Prostate gland (tissue), 2 donors: ENCODE measurements at places on chromosomes 7 and 10. TPM values are rescaled to one million over a fixed set of nuclear protein-coding genes. Genes with fewer than 3 reads are reported as not detected.

GRCh38 chr10:74983383-74983782 lies 128.1 kb upstream of the SAMD8 start:
- H3K36me3 ChIP-seq = no peaks in the 10 kb centered on the region
- no peak for DNase-seq
- no peak overlapping the region for H3K4me3 ChIP-seq
- no peaks in the 10 kb centered on the region for H3K4me1 ChIP-seq
- H3K27me3 ChIP-seq = no peaks in the 10 kb centered on the region

The NOS3 gene
- total RNA-seq = 6.1 TPM

- no peak overlapping the region for H3K27ac ChIP-seq
- H3K4me1 ChIP-seq = no peaks in the 10 kb centered on the region
- no peak for DNase-seq
- H3K36me3 ChIP-seq = no peaks in the 10 kb centered on the region
- H3K4me3 ChIP-seq = no peak overlapping the region
- no peaks in the 10 kb centered on the region for H3K27me3 ChIP-seq
These were observed 102.6 kb upstream of the HABP2 start for GRCh38 chr10:113450046-113450804.

DNA sequence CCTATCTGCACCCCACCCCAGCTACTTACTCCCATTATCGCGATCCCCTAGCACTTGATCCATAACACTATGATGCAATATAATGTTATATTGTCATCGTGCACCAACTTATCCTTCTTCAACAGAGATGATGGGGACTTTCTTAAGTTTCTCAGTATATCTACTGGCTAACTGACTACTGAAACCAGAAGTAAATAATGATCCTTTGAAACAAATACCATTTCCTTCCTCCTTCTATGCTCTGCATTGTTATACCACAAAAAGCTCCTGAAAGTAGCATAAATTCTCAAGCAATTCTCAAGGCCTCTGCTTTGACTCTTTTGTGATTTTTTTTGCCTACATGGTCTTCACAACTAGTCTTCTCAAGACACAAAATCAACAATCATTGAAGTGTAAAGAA lies 68.9 kb downstream of the HTR7 start:
- no peak for DNase-seq
- H3K36me3 ChIP-seq = no peaks in the 10 kb centered on the region
- H3K27ac ChIP-seq = no peak overlapping the region

The LRIT2 gene
- total RNA-seq = not detected

DNA sequence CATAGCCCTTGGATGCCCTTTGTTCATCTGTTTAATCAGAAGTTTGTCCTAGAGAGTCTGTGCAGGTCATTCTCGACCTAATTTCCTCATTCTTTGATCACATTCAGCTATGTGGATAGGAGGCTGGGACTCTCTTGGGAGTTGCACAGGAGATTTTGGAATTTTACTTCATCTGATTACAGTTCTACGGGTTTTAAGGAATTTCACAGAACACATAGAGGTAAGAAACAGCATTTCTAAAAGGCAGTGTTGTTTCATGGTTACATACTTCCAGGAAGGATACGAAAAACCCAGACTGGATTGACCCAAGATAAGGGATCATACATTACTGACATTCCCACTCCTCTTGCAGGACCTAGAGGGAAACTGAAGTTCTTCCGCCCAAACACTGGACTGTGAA lies 45.9 kb downstream of the GATA3 start:
- no peak overlapping the region for H3K27ac ChIP-seq
- no peaks in the 10 kb centered on the region for H3K27me3 ChIP-seq
- no peaks in the 10 kb centered on the region for H3K36me3 ChIP-seq

The SLC26A3 gene
- total RNA-seq = 0.91 TPM

The OPN1SW gene
- total RNA-seq = not detected

- no peaks in the 10 kb centered on the region for H3K4me1 ChIP-seq
- no peak overlapping the region for H3K27ac ChIP-seq
- H3K4me3 ChIP-seq = no peak overlapping the region
- H3K27me3 ChIP-seq = no peaks in the 10 kb centered on the region
- DNase-seq = no peak
These were observed 36.8 kb upstream of the ANK3 start for GRCh38 chr10:60426425-60426824.

DNA sequence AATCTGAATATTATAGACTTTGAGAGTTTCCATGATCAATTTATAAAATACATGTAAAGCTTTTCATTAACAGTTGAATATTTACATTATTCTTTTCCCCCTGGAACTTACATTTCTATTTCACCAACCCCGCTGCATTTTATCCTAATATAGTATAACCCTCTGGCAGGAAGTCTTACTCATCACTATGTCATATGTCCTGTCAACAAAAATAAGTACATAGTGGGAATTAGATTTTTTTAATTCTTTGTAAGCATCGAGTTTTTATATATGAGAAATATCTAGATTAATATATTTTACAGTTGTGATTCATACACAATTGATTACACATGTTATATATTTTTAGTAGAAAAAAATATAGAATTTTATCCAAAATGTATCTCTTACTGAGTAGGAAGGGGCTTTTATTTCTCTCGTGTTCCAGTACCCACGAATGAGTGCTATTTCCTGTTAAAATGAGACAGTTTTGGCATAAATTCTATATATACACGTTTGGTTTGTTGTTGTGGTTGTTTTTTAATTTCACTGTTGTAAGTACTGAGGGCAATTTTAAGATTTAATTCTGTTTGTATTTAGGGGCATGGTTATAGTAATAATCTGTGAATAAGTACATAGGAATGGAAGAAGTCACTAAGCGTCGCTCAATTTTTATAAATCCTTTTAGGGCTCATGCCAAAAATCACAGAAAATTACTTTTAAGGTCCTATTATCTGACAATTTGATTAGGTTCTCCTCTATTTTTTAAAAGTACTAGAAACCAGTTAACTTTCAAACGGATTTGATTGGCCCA lies 87.1 kb downstream of the HECW1 start:
- H3K4me1 ChIP-seq = no peaks in the 10 kb centered on the region
- H3K27ac ChIP-seq = no peak overlapping the region
- no peak overlapping the region for H3K4me3 ChIP-seq
- no peaks in the 10 kb centered on the region for H3K36me3 ChIP-seq

DNA sequence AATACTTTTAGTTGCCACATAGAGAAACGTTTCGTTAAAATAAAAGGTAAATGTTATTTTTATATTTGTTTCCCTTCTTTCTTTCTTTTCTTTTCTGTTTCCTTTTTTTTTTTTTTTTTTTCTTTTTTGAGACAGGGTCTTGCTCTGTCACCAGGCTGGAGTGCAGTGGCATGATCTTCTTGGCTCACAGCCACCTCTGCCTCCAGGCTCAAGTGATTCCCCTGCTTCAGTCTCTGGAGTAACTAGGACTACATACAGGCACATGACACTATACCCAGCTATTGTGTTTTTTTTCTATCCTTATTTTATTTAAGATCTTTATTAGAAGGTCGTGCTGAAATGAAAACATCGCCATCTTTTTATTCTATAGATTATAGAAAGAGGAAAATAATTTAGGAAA lies 661.8 kb upstream of the MBL2 start:
- no peak for DNase-seq
- no peaks in the 10 kb centered on the region for H3K4me1 ChIP-seq
- no peaks in the 10 kb centered on the region for H3K36me3 ChIP-seq
- no peak overlapping the region for H3K4me3 ChIP-seq
- H3K27ac ChIP-seq = no peak overlapping the region
- H3K27me3 ChIP-seq = no peaks in the 10 kb centered on the region

DNA sequence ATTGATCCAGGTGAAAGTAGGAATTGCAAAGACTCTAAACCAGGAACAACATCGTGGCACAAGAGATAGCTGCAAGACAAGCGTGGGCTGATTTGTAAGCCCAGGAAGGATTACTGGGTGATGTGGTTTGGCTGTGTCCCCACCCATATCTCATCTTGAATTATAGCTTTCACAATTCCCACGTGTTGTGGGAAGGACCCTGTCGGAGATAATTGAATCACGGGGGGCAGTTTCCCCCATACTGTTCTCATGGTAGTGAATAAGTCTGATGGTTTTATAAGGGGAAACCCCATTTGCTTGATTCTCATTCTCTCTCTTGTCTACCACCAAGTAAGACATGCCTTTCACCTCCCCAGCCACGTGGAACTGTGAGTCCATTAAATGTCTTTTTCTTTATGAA lies 59.5 kb downstream of the ST8SIA6 start:
- no peaks in the 10 kb centered on the region for H3K36me3 ChIP-seq
- no peaks in the 10 kb centered on the region for H3K4me1 ChIP-seq

The AP1S1 gene
- total RNA-seq = 90.0 TPM

The TRIM50 gene
- 5.1 TPM for total RNA-seq

- H3K4me1 ChIP-seq = peaks cover 4% of the 10 kb centered on the region
- no peak for DNase-seq
- H3K4me3 ChIP-seq = no peak overlapping the region
- no peak overlapping the region for H3K27ac ChIP-seq
These were observed 6.1 kb downstream of the DLG5 start for GRCh38 chr10:77920495-77920894.

GRCh38 chr7:135253851-135254771 lies 20.5 kb downstream of the STRA8 start:
- no peaks in the 10 kb centered on the region for H3K36me3 ChIP-seq
- H3K4me3 ChIP-seq = no peak overlapping the region
- H3K4me1 ChIP-seq = no peaks in the 10 kb centered on the region
- H3K27me3 ChIP-seq = no peaks in the 10 kb centered on the region

GRCh38 chr7:82932516-82932915 lies 230.2 kb downstream of the PCLO start:
- no peaks in the 10 kb centered on the region for H3K4me1 ChIP-seq
- H3K36me3 ChIP-seq = no peaks in the 10 kb centered on the region
- DNase-seq = no peak
- no peak overlapping the region for H3K27ac ChIP-seq
- no peaks in the 10 kb centered on the region for H3K27me3 ChIP-seq

GRCh38 chr10:83562381-83562780 lies 576.9 kb upstream of the GHITM start:
- no peaks in the 10 kb centered on the region for H3K36me3 ChIP-seq
- DNase-seq = no peak
- H3K4me1 ChIP-seq = no peaks in the 10 kb centered on the region
- no peak overlapping the region for H3K4me3 ChIP-seq
- H3K27ac ChIP-seq = no peak overlapping the region
- no peaks in the 10 kb centered on the region for H3K27me3 ChIP-seq

The CCDC172 gene
- 47.1 TPM for total RNA-seq

The TMEM176A gene
- 6.9 TPM for total RNA-seq

GRCh38 chr7:28957751-28958234 lies 337 bp downstream of the TRIL start:
- H3K4me1 ChIP-seq = no peaks in the 10 kb centered on the region
- peak overlapping the region; percentile 48 for H3K4me3 ChIP-seq
- H3K27me3 ChIP-seq = no peaks in the 10 kb centered on the region
- DNase-seq = peak; percentile 8
- H3K27ac ChIP-seq = peak overlapping the region; percentile 28
- H3K36me3 ChIP-seq = no peaks in the 10 kb centered on the region

The LIPA gene
- 37.2 TPM for total RNA-seq

GRCh38 chr7:159118623-159119022 lies 26.0 kb downstream of the VIPR2 start:
- H3K27me3 ChIP-seq = no peaks in the 10 kb centered on the region
- H3K27ac ChIP-seq = no peak overlapping the region
- DNase-seq = no peak
- no peaks in the 10 kb centered on the region for H3K4me1 ChIP-seq

The IRF5 gene
- total RNA-seq = 10.6 TPM

- H3K27ac ChIP-seq = no peak overlapping the region
- H3K36me3 ChIP-seq = no peaks in the 10 kb centered on the region
- DNase-seq = no peak
- H3K4me1 ChIP-seq = peaks cover 4% of the 10 kb centered on the region
- H3K4me3 ChIP-seq = no peak overlapping the region
These were observed 28.2 kb downstream of the SEMA3C start for GRCh38 chr7:80890426-80891258.
